ENCODE measurements at places on chromosomes 12 and 14.

- DNase-seq: no peak
These were observed 57.3 kb downstream of the PLEKHG3 start for GRCh38 chr14:64761441-64762043.

- DNase-seq: no peak
These were observed 22.3 kb upstream of the TC2N start for GRCh38 chr14:91889477-91890211.

DNA sequence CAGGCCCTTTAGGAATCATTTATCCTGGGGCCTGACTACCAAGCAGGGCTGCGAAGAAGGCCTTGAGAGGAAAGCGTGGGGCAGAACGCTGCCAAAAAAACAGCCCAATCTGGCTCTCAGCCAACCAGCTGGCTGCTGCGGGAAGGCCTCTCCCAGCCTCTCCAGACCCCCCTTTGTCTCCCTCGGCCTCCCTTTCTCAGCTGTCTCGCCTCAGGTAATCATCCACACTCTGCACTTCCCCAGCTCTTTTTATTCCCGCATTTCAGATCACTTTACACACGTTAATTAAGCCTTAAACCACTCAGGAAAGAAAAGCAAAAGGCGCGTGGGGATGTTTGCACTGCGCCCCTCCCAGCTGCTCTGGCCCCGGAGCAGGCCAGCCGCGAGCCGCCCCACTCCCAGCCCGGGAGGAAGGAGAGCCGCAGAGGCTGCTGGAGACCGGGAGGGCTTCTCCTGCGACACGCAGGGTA, 208.2 kb upstream of the FOXN3 start:
- DNase-seq: no peak

GRCh38 chr12:29224572-29224971, 75.5 kb downstream of the FAR2 start:
- DNase-seq: no peak

- DNase-seq: no peak
These were observed 86.5 kb downstream of the SRGAP1 start for GRCh38 chr12:63930971-63931370.

GRCh38 chr12:121334513-121335343, 17.5 kb downstream of the ANAPC5 start:
- DNase-seq: no peak

GRCh38 chr12:112134731-112135130, 9.4 kb downstream of the TRAFD1 start:
- DNase-seq: no peak

DNA sequence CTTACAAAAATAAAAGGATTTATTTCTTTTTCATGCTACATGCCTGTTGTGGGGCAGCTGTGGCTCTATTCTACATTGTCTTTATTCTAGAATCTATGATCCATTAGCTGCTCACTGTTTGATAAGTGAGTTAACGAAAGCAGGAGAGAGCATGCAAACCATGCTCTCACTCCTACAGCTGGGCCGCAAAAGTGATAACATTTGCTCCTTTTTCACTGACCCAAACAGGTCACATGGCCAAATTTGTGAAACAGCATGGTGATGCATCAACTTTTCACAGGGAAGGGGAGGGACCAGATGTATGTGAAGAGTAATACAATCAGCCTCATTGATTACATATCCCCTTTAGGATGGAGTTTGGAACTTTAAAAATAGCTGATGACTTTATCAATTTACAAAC, 456.9 kb upstream of the SYT1 start:
- no peak for DNase-seq

DNA sequence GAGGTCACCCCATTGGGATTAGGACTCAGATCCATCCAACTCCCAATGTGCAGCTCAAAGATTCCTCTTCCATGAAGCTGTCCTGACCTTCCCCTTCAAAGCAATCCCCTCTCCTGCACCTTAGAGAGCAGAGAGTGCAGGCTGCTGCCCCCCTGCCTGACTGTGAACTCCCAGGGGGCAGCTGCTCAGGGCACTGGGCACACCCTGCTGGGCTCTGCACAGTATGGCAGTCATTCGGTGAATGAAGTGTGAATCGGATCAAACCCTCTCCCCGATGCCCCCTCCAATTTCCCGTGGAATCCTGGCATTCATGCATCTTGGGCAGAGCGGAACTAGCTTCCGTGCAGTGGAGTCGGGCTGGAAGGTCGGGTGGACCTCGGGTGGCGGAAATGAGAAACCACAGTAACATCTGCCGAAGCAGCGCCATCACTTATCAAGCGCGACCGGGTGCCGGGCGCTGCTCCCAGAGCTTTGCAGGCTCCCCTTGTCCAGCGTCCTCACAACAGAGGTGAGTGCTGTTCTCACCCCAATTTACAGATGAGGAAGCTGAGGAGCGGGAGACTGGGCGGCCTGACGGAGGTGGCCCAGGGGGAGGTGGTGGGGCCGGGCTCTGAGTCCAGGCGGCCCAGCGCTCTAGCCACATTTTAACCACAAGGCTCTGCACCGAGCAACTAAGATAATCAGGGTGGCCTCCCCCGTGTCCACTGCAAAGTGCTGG, 14.7 kb downstream of the GALNT9 start:
- DNase-seq: no peak

- DNase-seq: no peak
These were observed 1.5 kb downstream of the L3HYPDH start for GRCh38 chr14:59482541-59483331.

DNA sequence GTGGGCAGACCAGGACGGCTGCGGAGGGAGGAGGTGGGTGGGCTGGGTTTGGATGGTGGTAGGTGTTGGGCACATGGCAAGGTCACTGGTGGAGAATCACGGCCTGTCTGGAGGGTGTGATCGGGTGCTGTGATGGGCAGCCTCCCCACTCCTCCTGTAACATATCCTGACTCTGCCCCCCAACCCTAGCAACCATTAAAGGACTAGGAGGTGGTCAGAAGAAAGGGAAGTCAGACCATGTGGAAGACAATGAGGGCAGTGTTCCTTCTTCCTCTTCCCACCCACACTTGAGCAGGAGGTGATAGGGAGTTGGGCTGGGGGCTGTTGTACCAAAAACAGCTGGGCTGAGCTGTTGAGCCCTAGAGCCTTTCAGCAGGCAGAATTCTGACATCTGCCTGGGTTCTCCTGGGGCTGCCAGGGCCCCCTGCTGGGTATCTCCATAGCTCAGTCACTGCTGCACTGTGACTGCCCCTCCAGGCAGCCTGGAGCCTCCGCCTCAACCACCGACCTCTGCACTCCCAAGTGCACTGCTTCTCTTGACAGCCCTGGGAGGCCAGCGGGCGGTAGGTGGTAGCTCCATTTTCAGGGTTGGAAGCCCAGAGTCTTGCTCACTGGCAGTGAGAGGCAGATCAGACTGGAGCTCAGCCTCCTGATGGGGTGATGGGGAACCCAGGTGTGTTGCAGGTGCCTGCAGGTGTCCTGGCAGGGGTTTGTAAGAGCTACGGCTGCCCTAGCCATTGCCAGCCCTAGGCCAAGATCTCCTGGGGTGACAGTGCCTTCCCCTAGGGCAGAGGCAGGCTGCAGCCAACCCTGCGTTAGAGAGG, 15.4 kb downstream of the VASH1 start:
- DNase-seq: no peak

DNA sequence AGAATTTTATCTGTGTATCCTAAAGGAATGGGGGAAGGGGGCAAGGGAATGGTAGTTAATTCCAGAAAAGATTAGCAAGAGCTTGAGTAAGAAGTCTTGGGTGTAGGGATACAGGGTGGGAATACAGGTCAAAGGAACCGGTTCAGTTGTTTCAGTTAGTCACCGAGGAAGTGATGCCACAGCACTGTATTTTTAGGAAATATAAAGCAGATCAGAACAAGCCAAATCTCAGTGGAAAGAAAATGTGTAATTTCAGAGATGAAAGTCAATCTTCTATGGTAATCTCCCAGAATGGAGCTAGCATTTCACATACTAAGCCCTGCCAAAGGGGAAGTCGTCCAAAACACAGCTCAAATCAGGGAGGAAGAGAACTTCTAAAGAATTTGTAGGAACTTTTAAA, 4.7 kb upstream of the TUBA1C start:
- no peak for DNase-seq

Measured in activated T-helper 1 cell treated with anti-CD3 and anti-CD28 coated beads, Interleukin-2, amount 50 U/mL, for 16 hours (primary cell).